Osteocyte (in vitro differentiated cells): ENCODE measurements at places on chromosomes 16 and 17. TPM values are rescaled to one million over a fixed set of nuclear protein-coding genes. Genes with fewer than 3 reads are reported as not detected.

DNA sequence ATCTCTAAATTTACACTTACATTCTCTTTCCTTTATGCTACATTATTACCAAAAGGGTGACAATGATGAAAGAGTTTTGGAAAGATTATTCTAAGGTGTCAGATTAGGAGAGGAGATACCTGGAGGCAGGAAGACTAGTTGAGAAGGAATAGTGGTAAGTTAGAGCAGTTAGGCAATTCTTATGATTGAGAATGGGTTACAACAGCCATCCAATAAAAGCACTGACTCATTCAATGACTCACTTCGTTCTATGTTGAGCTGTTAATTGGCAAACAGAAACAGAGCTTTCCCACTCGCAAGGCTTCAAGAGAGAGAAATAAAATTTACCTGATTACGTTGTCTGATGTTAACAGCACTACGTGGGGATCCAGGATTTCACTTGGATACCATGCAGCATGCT, 5.8 kb downstream of the NUP88 start:
- peaks cover 7% of the 10 kb centered on the region for H3K4me1 ChIP-seq
- H3K27me3 ChIP-seq, result no peaks in the 10 kb centered on the region
- H3K4me3 ChIP-seq, result no peak overlapping the region
- DNase-seq, result no peak
- H3K36me3 ChIP-seq, result peaks cover 31% of the 10 kb centered on the region

- no peaks in the 10 kb centered on the region for H3K27me3 ChIP-seq
- H3K27ac ChIP-seq, result peak overlapping the region; percentile 97
- H3K4me3 ChIP-seq, result peak overlapping the region; percentile 92
- no peak for DNase-seq
Observed at GRCh38 chr16:85554114-85554888, 58.8 kb upstream of the GSE1 start.

GRCh38 chr16:65782611-65783600, 583.6 kb upstream of the CDH5 start:
- H3K27me3 ChIP-seq, result peaks cover 10% of the 10 kb centered on the region
- no peak overlapping the region for H3K4me3 ChIP-seq
- DNase-seq, result peak; percentile 63
- peaks cover 28% of the 10 kb centered on the region for H3K4me1 ChIP-seq
- H3K27ac ChIP-seq, result no peak overlapping the region

DNA sequence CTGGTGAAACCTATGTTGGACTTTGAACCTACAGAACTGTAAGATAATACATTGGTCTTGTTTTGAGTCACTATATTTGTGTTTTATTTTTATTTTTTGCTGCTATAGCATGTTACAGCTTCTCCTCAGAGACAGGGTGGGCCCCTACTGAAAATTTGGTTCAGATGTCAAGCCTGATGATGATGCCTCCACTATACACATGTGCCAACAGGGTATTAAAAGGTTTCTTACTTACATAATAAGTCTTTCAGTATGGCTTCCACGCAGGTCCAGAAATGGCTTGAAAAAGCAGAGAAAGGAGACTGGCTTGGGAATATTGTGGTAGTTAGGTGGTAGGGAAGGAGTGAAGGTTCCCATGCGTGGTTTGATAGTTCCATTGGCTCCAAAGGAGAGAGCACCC, 52.9 kb upstream of the ELAC2 start:
- H3K27me3 ChIP-seq, result peaks cover 13% of the 10 kb centered on the region
- H3K4me3 ChIP-seq, result no peak overlapping the region
- DNase-seq, result no peak

DNA sequence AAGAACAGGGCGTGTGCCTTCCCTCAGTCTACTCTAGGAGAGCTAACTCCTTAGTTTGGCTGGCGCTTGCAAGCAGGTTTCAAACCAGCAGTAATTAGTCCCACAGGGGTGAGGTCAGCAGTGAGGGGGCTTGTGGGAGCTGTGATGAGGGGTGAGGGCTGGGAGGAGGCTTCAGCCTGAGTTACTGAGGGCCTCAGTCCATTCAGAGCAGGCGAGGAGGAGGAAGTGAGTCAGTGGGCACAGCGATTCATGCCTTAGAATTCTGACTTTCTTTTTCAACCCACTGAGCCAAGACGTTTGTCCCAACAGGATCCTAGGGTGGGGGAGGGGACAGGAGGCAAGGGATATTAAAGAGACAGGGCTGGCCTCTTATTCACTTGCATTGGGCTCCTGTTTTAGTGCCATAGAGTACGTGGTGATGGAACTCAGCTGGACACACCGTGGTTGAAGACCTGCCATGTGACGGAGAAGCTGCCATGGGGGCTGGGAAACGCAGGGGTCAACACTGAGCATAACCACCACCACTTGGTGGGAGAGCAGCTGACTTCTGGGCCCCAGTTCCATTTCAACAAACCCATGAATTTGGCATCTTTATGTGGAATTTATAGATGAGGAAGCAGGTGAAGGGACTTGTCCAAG, 8.3 kb upstream of the ITGA3 start:
- DNase-seq, result no peak
- H3K4me1 ChIP-seq, result peaks cover 61% of the 10 kb centered on the region
- no peaks in the 10 kb centered on the region for H3K36me3 ChIP-seq
- H3K4me3 ChIP-seq, result peak overlapping the region; percentile 15
- peak overlapping the region; percentile 72 for H3K27ac ChIP-seq

DNA sequence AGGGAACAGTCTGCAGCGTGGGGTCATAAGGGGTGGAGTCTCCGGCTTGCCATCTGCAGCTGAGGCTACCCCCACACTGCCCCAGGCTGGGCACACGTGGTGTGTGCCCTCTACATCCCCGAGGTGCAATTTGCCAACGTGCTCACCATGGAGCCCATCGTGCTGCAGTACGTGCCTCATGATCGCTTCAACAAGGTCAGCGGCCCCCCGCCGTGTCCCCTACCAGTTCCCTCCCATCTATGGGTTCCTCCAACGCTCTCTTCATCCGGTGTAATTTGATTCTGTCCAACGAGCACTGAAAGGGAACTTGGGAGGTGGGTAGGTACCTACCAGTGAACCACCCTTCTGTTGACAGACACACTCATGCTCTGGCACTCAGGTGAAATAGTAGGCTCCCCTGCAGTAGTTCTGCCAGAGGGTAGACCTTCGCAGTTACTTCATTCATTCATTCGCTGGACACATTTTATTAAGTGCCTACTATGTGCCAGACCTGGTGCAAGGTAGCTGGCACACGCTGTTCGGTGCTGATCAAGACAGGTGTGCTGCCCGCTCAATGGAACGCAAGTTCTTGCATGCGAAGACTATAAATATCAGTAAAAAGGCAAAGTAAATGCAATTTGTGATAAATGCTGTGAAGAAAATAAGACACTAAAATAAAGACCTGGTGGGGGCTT, 2.7 kb downstream of the MLLT6 start:
- H3K27ac ChIP-seq, result no peak overlapping the region
- H3K27me3 ChIP-seq, result no peaks in the 10 kb centered on the region
- H3K36me3 ChIP-seq, result peaks cover 23% of the 10 kb centered on the region
- no peak overlapping the region for H3K4me3 ChIP-seq

GRCh38 chr16:75229172-75230031, 10.6 kb downstream of the CTRB1 start:
- no peak overlapping the region for H3K27ac ChIP-seq
- no peak overlapping the region for H3K4me3 ChIP-seq
- no peak for DNase-seq
- no peaks in the 10 kb centered on the region for H3K27me3 ChIP-seq
- H3K36me3 ChIP-seq, result peaks cover 27% of the 10 kb centered on the region
- H3K4me1 ChIP-seq, result peaks cover 23% of the 10 kb centered on the region

DNA sequence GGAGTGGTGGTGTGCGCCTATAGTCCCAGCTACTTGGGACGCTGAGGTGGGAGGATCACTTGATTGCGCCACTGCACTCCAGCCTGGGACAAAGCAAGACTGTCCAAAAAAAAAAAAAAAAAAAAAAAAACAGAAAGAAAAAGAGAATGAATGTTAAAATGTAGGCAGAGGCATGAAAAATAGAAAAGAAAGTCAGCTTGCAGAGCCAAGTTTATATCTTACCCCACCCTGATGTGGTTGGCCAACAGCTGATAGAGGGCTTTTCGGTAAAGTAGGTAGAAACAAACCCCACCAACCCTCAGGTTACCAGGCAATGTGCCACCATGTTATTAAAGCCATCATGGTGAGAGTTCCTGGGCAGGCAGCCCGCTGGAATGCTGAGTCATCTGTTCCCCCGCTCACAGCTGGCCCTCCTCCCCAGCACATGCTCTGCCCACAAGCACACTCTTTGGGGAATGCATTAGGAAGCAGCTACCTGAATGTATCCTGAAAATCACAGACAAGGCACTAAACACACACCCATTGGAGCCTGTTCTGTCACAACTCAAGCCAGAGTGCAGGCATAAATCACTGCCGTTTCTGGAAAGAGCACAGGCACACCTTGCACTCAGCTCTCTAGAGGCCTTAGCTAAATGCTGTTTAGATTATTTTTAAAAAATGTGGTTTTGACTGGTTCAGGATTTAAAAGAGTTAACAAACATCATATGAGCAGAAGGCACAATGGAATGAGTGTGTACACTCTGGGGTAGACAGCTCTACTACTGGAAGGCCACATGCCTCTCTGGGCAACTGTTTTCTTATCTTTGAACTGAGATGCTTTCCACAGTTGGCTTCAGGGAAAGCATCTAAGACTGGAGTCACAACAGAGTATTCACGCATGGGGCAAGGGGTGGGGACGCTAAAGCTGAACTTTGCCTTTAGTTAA, 128.5 kb downstream of the PARN start:
- H3K27ac ChIP-seq, result peak overlapping the region; percentile 94
- H3K27me3 ChIP-seq, result no peaks in the 10 kb centered on the region
- no peaks in the 10 kb centered on the region for H3K36me3 ChIP-seq
- H3K4me1 ChIP-seq, result peaks cover 53% of the 10 kb centered on the region
- DNase-seq, result peak; percentile 89

DNA sequence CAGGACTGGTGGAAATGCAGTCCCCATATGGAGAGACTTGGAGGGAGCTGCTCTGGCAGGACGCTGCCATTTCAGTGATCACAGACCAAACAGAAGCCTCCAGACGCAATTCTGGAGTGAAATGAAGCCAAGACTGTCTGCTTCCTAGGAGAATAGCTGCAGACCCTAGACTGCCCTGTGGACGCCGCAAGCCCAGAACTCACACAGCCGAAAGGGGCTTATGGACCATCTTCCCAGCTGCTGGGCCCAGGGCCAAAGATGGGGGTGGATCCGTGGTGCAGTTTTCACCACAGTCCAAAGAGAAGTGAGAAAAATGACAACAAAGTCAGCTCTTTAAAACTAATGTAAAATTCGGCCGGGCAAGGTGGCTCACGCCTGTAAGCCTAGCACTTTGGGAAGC, 165.7 kb downstream of the CBLN1 start:
- no peak for DNase-seq
- no peaks in the 10 kb centered on the region for H3K4me1 ChIP-seq
- no peak overlapping the region for H3K27ac ChIP-seq
- H3K27me3 ChIP-seq, result no peaks in the 10 kb centered on the region
- H3K4me3 ChIP-seq, result no peak overlapping the region

GRCh38 chr17:2683912-2684311, 27.7 kb downstream of the CLUH start:
- H3K27me3 ChIP-seq, result no peaks in the 10 kb centered on the region
- H3K27ac ChIP-seq, result no peak overlapping the region
- peak; percentile 34 for DNase-seq
- H3K4me1 ChIP-seq, result peaks cover 12% of the 10 kb centered on the region

- peak overlapping the region; percentile 99 for H3K27ac ChIP-seq
- peak overlapping the region; percentile 87 for H3K4me3 ChIP-seq
- no peaks in the 10 kb centered on the region for H3K27me3 ChIP-seq
- no peak for DNase-seq
Observed at GRCh38 chr16:15641753-15642556, 999 bp downstream of the MARF1 start.

GRCh38 chr17:65797101-65797500, 235.7 kb upstream of the AXIN2 start:
- H3K27ac ChIP-seq, result no peak overlapping the region
- peaks cover 3% of the 10 kb centered on the region for H3K4me1 ChIP-seq
- no peaks in the 10 kb centered on the region for H3K27me3 ChIP-seq
- DNase-seq, result no peak
- H3K4me3 ChIP-seq, result no peak overlapping the region

DNA sequence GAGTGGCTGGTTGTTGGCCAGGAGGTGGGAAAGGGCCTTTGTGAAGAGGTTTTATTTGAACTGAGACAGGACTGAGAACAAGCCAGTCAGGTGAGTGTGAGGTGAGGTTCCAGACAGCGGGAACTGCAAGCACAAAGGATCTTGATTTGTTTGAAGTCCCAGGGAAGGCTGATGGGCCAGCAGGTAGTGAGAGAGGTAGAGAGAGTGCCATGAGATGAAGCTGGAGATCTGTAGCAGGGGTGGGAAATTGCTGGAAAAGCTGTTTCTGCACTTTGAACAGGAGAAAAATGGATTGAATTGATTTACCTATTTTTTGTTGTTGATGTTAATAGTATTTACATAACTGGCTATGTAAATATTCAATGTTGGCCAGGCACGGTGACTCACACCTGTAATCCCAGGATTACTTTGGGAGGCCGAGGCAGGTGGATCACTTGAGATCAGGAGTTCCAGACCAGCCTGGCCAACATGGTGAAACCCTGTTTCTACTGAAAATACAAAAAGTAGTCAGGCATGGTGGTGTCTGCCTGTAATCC, 7.7 kb upstream of the DCTPP1 start:
- peaks cover 24% of the 10 kb centered on the region for H3K27me3 ChIP-seq
- DNase-seq, result no peak

DNA sequence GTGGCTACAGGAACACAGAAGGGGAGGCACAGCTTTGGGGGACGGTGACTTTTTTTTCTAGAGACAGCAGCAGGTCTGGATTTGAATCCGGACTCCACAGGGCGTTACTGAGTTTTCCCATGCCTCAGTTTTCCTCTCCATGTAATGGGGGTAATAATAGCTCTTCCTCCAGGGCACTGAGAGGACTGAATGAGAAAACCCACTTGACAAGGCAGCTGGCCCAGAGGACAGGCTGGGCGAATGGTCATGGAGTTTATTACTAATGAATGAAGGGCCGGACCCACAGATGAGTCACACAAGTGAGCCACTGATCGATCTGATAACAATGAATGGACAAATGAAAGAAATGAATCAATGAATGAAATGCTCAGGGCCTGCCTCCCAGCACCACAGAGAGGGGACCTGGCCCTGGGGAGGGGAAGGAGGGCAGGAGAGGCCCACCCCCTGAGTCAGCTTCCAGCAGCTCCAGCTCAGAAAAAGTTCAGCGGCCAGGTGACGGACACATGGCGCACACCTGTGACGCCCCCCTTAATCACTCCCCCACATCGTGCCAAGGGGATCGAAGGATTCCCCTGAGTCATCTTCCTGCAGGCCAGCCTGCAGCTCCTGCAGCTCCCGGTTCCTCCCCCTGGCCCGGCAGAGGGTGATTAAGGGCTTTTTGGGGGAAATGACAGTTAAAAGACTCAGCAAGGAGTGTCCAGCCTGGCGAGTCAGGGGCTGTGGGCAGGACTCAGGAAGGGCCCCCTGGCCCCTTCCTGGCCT, 54.3 kb downstream of the SOCS1 start:
- H3K36me3 ChIP-seq, result no peaks in the 10 kb centered on the region
- DNase-seq, result no peak
- no peak overlapping the region for H3K27ac ChIP-seq
- H3K27me3 ChIP-seq, result peaks cover 2% of the 10 kb centered on the region
- H3K4me1 ChIP-seq, result peaks cover 13% of the 10 kb centered on the region
- no peak overlapping the region for H3K4me3 ChIP-seq

GRCh38 chr17:28549236-28550132, 2.9 kb downstream of the UNC119 start:
- peaks cover 9% of the 10 kb centered on the region for H3K36me3 ChIP-seq
- no peak for DNase-seq
- H3K27me3 ChIP-seq, result no peaks in the 10 kb centered on the region
- no peak overlapping the region for H3K27ac ChIP-seq
- H3K4me1 ChIP-seq, result peaks cover 21% of the 10 kb centered on the region

ABCC1 gene
- 256 and 271 TPM in 2 replicates for total RNA-seq

NOMO2 gene
- total RNA-seq, result 142 and 143 TPM in 2 replicates

PRSS33 gene
- total RNA-seq, result not detected in 2 replicates

STAC2 gene
- 0.62 and 0.81 TPM in 2 replicates for total RNA-seq

RNF112 gene
- 0.39 and 0.89 TPM in 2 replicates for total RNA-seq

CES5A gene
- total RNA-seq, result not detected in 2 replicates

ACTG1 gene
- 4,236 and 4,267 TPM in 2 replicates for total RNA-seq

KRT34 gene
- total RNA-seq, result not detected in 2 replicates

KRTAP4-3 gene
- not detected in 2 replicates for total RNA-seq
